Gastroesophageal sphincter (tissue), 4 donors: ENCODE measurements at places on chromosomes 11 and 22. TPM values are rescaled to one million over a fixed set of nuclear protein-coding genes. Genes with fewer than 3 reads are reported as not detected.

DNA sequence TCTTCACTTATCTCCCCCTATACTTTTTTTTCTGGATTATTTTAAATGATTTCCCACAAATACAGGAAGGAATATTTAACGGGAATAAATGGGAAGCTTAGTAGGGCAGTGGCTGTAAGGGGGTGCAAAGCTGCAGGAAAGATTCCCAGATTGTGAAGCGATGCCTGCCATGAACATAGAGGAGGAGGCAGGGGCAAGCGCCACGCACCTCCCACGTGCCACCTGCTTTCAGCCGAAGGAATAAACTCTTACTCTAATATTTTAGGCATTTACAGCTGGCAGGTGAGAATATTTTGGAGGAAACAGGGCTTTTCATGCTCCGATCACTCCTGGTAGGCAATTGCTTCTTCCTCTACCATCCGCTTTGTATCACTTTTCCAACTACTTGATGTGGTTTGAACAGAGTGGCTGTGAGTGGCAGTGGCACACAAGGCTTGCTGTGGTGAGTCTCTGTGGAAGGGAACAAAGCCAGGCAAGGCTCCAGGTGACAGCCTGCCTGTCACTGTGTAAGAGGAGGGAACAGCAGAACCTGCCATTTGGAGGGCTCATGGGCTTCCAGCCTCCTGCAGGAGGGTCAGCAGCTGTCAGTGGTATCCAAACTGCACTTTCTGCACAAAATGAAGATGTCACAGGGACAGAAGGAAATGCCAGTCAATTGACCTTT is 54.5 kb upstream of the PLET1 start:
- no peak for ATAC-seq

DNA sequence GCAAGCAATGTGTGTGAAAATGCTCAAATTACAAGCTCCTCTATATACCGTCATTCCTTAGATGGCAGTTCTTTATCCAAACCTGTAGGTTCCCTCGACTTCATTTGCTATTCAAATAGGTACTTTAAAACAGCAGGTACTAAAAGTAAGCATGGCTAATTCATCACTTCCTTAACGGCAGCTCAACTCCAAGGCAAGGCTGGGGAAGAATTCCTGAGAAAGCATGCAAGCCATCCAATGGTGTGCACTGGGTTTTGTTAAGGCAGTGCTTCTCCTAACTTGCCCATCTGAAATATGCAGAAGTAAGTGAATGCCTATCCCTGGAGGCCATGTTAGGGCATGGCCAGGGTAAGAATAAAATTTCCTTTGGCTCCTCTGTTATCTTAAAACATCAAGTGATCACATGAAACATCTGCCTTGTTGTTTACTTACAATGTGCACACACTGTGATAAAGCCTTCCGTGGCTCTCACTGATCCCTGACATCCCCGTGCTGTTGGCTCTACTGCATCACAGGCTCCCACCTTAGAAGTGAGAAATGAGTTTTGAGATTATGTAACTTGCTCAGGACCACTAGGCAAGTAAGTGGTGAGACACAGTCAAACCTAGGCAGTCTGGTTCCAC is 52.1 kb downstream of the SMCO4 start:
- no peak for ATAC-seq

DNA sequence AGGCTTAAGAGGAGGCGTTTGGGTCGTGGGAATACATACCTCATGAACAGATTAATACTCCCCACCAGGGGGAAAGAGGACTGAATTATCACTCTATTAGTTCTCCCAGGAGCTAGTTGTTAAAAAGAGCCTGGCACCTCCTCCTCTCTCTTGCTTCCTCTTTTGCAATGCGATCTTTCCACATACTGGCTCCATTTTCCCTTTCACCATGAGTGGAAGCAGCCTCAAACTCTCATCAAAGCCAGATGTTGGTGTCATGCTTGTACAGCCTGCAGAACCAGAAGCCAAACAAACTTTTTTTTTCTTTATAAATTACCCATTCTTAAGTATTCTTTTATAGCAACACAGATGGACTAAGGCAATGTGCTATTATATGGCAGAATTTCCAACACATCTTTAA is 258.5 kb downstream of the FAM76B start:
- no peak for ATAC-seq

GRCh38 chr11:46360878-46361277 is 13.6 kb downstream of the DGKZ start:
- no peak for ATAC-seq

DNA sequence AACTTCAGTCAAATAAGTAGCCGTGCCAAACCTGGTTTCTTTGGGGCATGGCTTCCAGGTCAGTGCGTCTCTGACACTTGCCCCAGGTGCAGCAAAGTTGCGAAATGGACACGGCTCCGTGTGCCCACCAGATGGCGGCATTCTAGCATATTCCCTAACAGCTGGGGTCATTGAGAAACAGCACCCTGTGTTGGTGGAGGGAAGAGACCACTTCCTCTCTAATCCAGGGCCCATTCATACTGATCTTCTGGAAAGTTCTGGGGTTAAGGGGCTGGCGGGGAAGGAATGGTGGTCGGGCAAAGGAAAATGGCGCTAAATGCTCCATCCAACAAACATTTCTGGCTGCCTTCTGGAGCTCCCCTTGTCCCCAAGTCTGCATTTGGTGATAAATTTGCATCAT is 141.2 kb upstream of the TIMP3 start:
- peak; percentile 59 for ATAC-seq

- no peak for ATAC-seq
Measured at GRCh38 chr22:19891317-19892256, 36.9 kb upstream of the GNB1L start.

DNA sequence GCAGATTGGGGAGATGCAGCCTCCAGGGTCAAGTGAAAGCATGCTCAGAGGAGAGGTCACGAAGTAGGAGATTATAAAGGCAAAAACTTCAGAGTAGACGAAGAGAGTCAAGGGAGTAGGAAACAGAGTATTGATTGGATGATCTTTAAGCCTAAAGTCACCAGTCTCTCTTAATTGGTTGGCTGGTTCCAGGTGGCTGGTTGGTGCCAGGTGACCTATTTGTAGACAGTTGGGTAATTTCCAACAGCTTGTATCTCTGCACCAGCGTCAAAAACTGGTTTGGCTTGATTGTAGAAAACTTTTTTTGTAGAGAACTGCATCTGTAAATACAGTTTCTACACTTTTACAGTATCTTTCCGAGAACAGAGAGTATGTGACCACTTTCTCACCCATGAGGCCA is 75.7 kb upstream of the CCDC90B start:
- ATAC-seq, result no peak

DNA sequence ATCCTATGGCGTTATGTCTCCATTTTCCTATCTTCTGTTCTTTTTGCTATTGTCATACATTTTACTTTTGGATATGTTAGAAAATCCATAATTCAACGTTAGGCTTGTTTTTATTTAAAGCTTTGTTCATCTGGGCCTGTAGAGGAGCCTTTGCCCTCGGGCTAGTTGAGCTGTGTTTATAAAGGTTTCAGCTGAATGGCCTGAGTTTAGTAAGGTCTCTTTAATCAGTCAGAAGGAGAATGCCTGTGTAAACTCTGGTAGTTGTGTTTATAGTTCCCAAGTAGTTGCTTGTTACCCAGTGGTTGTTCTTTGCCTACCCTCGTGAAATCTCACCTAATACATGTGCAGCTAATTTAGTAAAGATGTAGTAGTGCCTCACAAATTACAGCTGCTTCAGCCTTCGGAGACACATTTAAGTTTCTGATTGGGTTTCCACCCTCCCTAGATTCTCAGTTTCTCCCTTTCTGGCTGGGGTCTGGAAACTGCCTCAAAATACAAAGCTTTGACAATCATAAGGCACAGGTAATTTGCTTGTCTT is 33.1 kb downstream of the MTMR3 start:
- ATAC-seq, result no peak

GRCh38 chr11:1218788-1219445 is 3.9 kb upstream of the MUC5B start:
- ATAC-seq, result no peak

- ATAC-seq, result peak; percentile 5
Measured at GRCh38 chr22:36280379-36280778, 27.4 kb downstream of the APOL1 start.

GRCh38 chr11:108727665-108728064 is 62.8 kb downstream of the DDX10 start:
- ATAC-seq, result no peak

DNA sequence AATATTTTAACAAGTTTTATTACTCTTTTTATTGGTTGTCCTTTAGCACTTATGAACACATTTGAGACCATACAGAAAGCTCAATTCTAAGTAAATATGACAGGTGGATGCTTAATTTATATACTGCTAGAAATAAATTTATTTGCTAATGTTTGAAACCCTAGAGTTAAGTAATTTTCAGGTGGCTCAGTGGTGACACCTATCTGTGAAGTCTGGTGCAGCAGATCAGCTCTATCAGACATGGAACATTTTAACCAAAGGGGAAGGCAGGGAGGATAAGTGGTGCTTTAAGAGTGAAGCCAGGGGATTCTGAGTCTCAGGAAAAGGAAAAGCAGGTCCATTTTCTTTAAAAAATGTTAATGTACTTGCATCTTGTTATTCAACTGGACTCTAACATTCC is 175.8 kb downstream of the DSCAML1 start:
- ATAC-seq, result no peak

- ATAC-seq, result no peak
Measured at GRCh38 chr11:44823006-44823405, 96.2 kb downstream of the TSPAN18 start.

DNA sequence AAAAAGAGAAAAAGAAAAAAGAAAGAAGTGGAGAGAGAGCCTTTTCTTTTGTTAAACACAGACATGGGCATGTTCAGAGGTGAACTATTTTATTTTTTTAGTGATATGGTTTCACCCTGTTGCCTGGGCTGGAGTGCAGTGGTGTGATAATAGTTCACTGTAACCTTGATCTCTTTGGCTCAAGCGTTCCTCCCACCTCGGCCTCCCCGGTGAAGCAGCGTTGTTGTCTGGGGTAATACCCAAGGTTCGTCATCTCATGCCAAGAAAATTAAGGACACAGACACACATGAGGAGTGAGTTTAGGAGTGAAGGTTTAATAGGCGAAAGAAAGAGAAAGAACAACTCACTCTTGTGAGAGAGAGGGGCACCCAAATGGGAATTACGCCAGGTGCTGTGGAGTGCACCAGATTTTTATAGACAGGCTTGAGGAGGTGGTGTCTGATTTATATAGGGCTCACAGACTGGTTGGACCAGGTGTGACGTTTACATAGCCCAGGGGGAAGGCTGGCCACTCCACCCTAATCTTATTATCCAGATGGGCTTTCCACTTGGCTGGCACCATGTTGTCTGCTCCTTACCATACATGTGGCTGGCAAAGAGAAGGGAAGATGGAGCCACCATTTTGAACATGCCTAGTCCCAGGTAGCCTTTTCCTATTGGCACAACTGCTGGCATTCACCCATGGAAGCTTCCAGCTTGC is 42.3 kb downstream of the GRAMD1B start:
- no peak for ATAC-seq

- ATAC-seq, result no peak
Measured at GRCh38 chr22:19002684-19003038, 66.6 kb upstream of the PRODH start.

DNA sequence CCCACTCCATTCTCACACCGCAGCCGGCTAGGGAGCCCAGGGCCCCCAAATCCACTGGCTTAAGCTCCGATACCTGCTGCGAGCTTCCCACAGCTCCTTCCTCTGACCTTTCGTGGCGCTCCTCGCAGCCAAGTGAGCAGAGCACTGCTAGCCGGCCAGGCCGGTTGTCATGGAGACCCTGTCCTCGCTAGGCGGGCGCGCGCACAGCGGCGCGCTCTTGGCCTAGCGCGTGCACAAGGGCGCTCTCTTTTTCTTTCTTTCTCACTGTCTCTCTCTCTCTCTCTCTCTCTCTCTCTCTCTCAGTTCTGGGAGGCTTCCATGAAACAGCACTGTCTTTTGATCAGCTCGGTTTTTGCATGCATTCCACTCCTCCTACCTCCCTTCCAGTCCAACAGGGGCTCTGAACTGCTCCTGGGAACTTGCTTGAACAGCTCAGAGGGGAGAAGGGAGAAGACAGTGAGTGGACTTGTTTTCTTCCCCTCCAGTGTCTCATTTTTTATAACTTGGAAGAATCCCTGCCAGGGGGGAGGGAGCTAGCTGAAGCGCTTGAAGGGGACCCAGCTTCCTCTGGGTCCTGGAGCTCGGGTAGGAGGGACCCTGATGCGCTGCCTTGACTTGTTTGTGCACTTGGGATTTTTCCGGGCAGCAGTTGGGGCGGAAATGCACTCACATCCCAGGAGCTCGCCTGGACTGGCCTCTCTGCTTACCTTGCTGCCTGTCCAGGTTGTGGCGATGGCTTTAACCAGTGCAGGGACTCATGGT is 100.3 kb upstream of the AKIP1 start:
- ATAC-seq, result peak; percentile 84

DNA sequence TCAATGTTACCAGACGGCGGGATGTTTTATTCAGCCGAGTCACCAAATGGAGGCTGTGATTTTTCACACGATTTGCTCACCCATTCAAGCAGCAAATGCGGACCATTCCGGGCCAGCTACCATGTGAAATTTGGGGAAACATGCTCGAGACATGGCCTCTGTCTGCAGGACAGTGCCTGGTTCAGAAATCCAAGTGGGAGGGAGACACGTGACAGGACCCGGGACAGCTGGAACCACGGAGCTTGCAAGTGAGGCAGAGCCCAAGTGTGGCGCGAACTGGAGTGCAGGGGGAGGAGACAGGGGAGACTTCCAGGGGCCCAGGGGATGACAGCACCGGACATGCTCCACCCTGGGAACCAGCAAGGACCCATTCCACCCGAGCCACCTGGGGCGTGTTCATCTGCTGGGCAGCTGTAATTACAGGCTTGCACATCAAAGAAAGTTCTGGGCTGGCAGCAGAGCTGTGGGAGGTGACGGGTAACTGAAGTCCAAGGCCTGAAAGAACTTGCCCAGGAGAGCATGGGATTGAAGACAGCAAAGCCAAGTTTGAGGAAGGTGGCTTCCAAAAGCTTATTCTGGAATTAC is 16.5 kb downstream of the CERK start:
- ATAC-seq, result no peak

Gene C22orf31
- not detected for total RNA-seq

Gene BUD13
- total RNA-seq, result 17.3 TPM

Gene GAL3ST3
- 7.8 TPM for total RNA-seq

Gene MS4A6E
- not detected for total RNA-seq

Gene SAA2
- total RNA-seq, result 18.6 TPM

Gene RCOR2
- total RNA-seq, result 0.74 TPM

Gene C1QTNF6
- total RNA-seq, result 1.6 TPM

Gene SLC5A4
- not detected for total RNA-seq
